ENCODE measurements at places on chromosomes 7 and 10.

DNA sequence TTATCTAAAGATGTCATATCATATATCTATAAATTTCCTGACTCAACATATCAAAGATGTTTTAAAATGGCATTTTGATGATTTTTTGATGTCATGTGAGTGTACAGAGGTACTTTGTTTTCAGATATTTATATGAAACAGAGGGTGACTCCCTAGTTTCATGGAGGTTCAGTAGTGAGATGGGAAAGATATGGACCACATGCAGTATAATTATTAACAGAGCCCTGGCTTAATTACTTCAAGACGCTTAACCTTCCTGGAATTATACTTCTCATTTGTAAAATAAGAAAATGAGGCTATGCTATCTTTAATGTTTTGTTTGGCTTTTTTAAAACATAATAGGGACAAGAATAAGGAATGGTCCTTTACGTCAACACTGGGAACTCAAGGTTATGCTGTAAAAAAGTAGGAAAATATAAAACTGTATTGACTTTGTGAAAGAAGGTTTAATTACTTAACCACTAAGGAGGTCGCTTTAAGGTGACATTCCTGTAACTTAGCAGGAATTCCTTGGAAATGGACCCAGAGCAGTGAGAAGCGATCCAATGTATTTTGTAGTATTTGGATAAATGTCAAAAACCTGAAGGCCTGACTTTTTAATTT lies 821.0 kb upstream of the IGFBP3 start:
- no peak for DNase-seq

- no peak for DNase-seq
Observed at GRCh38 chr10:73584737-73585136, 6.4 kb downstream of the USP54 start.

- DNase-seq: peak; percentile 81
Observed at GRCh38 chr10:89217057-89217990, 10.2 kb upstream of the CH25H start.

- no peak for DNase-seq
Observed at GRCh38 chr7:44132039-44132438, 8.7 kb upstream of the POLD2 start.

GRCh38 chr10:5910323-5911100 lies 20.5 kb downstream of the FBH1 start:
- no peak for DNase-seq

DNA sequence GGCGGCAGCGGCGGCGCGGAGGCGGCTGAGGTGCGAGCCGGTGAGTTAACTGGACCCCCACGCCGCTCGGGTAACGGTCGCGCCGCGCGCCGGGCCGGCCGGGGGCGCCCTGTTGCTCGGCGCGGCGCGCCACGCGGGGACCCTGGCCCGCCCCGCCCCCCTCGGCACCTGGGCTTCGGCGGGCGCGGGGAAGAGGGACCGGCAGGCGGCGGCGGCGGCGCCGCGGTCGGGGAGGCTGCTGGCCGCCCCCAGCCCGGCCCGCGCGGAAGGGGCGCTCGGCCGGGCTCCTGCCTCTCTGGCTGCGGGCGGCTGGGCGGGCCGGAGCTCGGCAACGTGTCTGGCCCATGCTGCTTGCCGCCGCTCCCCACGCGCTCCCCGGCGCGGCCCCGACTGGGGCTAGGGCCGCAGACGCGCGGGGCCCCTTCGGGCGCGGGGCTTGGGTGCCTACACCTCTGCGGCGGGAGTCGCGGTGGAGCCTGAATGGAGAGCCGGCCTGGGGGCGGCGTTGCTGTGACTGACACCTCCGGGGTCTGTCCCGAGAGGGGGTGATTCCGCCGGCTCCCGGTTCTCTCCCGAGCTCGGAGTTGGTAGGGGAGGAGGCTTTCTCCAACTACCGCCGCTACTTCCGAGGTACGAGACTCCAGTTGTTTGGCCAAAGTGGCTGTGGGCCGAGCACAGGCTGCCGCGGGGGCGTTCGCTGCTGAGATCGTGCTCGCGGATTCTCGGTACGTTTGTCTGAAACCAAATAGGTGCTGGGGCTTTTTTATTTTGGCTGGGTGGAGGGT lies 494 bp downstream of the PALS2 start:
- peak; percentile 67 for DNase-seq

DNA sequence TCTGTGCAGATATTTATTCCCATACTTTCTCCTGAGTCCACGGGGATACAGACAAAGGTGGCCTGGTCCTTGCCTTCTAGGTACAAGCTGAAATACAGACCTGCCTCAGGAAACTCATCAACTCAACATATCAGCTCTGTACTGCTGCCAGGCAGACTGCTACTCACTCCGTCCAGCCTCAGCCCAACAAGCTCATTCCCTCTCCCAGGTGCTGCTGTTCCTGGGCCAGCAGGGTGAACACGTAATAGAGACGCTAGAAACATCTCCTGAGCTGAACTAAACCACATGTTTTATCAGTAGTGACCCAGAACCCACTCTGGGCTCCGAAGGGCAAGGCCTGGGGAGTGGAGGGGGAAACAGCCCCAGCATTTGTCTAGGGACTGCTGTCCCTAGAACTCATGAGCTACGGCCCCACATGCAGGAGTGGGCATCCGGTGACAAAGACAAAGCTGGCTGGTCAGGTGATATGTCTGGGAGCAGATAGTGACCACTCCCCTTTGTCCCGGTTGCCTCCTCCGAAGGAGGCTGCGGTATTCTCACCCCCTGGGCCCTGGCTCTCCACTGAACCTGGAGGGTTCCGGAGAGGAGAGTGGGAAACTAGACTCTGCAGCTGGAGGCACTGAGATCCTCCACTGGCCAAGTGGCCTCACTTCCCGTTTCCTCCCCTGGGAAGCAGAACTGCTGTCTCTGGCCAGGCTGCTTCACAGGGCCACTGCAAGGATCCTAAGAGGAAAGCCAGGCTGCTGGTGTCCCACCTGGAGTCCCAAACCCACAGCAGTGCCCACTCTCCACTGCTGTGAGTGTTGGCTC lies 116.1 kb downstream of the FAM53B start:
- peak; percentile 50 for DNase-seq
